ENCODE measurements at places on chromosomes 6 and 20.

GRCh38 chr20:32934580-32934979 is 69.7 kb downstream of the SUN5 start:
- DNase-seq, result no peak

DNA sequence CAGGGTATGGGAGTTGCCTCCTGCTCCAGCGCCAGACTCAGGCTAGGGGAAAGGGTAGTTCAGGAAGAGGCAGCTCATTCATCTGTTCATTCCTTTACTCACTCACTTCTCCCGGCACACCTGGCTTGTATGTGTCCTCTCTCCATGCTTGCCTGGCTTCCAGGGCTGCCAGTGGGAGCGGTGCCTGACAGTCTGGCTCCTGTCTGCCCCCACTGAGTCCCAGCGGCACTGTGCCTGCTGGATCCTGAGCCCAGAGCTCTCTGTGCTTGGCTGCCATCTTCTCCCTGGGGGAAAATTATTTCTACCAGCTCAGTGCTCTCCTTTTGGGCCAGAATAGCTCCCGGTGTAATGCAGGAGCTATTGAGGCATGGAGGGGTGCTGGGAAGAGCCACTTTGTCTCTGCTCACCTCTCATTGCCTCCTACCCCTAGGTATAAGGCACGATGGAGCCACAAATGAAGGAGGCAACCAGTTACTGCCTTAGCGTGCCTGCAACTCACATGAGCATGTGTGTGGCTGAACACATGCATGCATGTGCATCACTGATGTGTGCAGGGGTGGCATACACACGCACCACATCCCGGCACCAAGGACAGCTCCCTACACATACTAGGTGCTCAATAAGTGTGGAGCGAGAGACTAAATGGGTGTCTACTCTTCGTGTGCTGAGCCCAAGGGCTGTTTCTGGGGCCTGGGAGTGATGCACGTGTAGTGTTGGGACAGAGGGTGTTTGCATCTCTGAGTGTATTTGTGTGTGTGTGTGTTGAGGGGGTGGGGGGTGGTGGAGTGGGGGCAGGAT is 46.6 kb downstream of the CDH22 start:
- DNase-seq, result no peak

- DNase-seq, result no peak
These were observed 164.5 kb downstream of the UNC5CL start for GRCh38 chr6:40874495-40874894.

GRCh38 chr20:59561614-59562277 is 42.6 kb upstream of the PHACTR3 start:
- DNase-seq, result no peak

- DNase-seq, result no peak
These were observed 34.9 kb upstream of the FOXC1 start for GRCh38 chr6:1574890-1575209.

- DNase-seq, result no peak
These were observed 62.3 kb upstream of the NFATC2 start for GRCh38 chr20:51604851-51605250.

- DNase-seq, result no peak
These were observed 44.6 kb downstream of the RIN2 start for GRCh38 chr20:19802492-19803158.
